ENCODE measurements at places on chromosomes 13 and 19.

- no peak for DNase-seq
These were observed 184.7 kb downstream of the PCCA start for GRCh38 chr13:100273552-100273951.

DNA sequence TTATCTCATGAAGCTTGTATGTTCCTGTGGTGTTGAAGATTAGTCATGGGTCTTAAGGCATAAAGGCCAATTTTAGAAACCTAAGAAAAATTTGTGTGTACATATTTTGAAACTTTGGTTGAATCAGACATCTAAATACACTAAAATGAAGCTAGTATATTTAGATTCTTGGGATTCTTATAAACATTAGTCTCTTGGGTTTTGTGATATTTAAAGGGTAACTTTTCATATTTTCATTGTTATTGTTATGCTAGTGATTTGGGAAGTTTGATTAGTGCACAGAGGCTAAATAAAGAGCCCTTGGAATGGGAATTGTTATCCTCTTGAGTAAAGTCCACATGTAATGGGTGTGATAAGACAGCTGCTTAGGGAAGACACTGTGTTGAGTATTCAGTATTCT, 24.5 kb downstream of the UBA2 start:
- no peak for DNase-seq

- no peak for DNase-seq
These were observed 255.1 kb upstream of the SOX21 start for GRCh38 chr13:94967183-94968039.

DNA sequence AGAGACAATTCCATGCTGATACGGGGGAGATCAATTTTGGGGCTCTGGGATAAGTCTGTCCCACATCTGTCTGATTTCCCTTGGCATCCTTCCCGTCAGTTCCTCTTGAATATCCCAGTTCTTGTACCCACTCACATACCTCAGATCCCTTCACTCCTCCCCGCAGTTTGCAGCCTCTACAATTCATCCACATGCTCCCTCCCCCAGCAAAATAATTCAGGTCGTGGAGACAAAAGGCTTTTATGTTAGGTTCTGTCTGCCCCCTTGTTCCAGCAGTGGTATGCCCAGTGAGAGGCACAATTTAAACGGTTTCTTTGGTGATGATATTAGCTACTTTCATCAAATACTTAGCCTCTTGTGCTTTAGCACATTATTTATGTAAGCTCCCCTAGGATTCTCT, 9.6 kb downstream of the RPS16 start:
- DNase-seq: no peak

- no peak for DNase-seq
These were observed 6.6 kb downstream of the FSTL3 start for GRCh38 chr19:682678-683320.

DNA sequence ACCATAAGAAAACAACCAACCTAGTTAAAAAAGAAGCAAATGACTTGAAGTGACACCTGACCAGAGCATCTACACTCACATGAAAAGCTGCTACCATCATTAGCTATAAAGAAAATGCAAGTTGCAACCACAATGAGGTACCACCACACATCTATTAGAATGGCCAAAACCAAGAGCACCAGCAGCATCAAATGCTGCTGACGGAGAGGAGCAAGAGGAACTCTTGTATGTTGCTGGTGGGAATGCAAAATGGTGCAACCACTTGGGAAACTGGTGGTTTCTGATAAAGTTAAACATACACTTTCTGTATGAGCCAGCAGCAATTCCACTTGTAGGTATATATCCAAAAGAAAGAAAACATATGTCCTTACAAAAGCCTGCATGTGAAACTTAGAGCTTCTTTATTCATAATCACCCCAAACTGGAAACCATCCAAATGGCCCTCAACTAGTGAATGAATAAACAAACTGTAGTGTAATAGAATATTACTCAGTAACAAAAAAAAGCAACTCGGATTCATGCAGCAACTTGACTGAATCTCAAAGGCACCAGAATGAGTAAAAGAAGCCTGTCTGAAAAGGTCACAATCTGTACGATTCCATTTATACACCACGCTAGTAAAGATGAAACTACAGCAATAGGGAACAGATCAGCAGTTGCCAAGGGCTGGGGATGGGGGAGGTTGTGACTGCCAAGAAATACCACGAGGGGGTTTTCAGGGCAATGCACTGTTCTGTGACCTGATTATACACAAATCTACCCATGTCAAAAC, 60.9 kb upstream of the RANBP3 start:
- DNase-seq: no peak

DNA sequence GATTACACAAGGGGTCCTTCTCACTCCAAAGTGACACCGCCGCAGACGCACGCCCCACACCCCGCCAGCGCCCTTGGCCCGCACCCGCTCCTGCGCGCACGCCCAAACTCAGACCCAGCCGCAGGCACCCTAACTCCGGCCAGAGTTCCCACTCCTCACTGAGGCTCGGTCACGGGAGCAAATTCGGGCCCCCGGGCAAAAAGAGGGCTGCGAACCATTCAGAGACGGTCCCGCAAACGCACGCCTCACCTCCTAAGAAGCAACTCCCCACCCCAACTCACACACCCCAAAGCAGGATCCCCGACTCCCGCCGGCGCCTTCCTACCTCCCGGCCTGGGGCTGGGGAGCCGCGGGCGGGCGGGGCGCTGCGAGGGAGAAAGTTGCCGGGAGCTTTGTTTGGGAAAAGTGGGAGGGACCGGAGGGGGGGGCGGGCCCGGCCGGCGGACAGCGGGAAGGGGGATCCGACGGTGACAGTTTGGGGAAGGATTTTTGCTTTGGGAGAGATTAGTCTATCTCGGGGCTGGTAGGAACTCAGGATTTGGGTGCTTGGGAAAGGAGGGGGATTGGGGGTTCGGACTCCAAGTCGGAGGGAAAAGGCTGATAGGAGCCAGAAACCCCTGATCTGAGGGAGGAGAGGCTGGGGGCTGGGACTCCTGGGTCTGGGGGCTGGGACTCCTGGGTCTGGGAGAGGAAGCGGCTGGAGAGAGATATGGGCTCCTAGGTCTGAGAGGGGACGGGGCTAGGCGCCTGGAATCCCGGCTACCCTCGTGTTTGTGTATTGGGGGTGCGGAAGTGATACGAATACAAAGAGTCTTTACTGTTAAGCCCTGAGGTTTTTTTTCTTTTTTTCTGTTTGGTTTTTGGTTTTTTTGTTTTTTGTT, at the start of gene TEAD2:
Gene TEAD2 (minus strand): TSS at position 369 of the 881 bp plus-strand sequence. CDS start 2,341 bp downstream, outside the sequence.
- peak; percentile 11 for DNase-seq

DNA sequence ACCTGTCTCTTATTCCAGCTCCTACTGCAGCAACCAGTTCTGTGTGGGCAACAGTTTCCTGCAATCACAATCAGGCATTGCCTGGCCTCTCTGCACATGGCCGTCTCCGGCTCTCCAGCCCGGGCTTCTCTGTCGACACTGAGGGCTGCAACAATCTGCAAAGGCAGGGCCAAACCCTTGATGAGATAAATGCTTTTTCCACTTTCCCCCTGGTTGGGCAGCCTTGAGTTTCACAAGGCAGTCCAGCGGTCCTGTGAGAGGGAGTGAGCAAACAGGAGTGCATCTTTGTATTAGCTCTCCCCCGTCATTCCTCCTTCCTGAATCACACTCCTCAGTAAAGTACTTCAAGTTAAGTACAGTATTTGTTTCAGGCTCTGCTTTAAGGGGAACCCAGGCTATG, 40.7 kb upstream of the VWA8 start:
- DNase-seq: no peak

DNA sequence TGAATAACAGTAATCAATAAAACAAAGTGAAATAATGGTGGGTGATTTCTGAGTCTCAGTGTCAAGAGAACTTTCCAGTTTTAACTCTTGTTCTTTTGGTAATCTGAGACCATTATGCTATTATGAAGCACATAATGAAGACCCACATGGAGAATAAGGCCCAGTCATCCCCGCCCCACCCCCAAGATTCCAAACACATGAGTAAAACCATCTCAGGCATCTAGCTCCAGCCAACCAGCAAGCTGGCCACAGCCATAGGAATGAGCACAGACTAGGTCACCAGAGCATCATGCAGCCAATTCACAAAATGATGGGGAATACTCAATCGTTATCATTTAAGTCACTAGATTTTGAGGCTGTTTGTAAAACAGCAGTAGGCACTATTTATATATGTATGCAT, 1769.0 kb upstream of the PCDH20 start:
- no peak for DNase-seq

- no peak for DNase-seq
These were observed 30.3 kb upstream of the PDCD5 start for GRCh38 chr19:32550666-32551065.

GRCh38 chr13:84439108-84439507, 556.8 kb upstream of the SLITRK1 start:
- DNase-seq: no peak

- no peak for DNase-seq
These were observed 17.8 kb downstream of the KCTD15 start for GRCh38 chr19:33814181-33815165.

DNA sequence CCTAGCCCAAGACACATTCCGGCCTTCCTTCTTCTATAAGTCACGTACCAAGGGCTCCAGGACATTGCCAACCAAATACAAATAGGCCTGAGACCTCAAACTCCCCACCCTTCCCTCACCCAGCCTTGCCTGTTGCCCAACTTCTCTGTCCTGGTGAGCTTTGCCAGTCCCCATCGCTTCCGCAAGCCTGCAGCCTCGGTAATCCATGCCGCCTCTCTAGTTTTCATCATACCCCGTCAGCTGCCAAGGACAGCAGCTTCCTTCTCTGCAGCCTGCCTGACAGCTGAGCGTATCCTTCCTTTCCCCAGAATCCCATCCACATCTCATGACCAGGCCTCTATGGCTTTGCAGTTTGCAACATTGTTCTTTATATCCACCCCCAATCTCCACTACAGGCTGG, 36.6 kb upstream of the POMP start:
- DNase-seq: no peak

DNA sequence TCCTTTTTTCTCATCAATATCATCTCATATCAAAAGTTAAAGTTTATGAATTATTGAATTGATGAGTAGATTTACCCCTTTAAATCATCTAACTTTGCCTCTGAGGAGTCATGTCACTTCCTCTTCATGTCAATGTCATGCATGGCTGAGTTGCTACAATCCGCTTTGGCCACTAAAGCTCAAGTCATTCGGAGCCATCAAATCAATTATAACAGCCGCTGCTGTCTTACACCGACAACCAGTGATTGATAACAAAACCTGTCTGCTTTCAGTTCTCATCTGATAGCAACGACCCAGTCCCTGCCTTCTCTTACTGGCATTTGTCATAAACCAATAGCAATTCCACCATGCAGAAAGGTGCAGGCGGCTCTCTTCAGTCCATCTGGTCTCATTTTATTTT, 429.3 kb downstream of the DIAPH3 start:
- no peak for DNase-seq

DNA sequence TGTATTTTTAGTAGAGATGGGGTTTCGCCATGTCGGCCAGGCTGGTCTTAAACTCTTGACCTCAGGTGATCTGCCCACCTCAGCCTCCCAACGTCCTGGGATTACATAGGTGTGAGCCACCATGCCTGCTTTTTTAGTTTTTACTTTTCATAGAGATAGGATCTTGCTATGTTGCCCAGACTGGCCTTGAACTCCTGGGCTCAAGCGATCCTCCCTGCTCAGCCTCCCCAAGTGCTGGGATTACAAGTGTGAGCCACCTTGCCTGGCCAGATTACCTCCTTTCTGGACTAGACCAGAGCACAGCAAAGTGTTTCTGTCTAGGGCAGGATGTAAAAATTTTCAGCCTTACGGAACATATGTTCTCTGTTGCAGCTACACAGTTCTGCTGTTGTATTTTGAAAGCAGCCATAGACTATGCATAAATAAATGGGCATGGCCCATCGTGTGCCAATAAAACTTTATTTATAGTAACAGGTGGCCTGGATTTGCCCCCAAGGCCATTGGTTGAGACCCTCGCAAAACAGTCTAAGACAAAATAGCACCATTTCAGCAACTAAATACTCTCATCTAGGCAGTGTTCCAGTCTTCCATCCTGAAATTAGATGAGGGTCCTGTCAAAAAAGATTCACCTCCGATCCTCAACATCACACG, 36.0 kb downstream of the GNG7 start:
- no peak for DNase-seq

- DNase-seq: no peak
These were observed 422.6 kb downstream of the ITGBL1 start for GRCh38 chr13:101875091-101875490.

GRCh38 chr19:42203700-42204099, 13.8 kb downstream of the DEDD2 start:
- no peak for DNase-seq

DNA sequence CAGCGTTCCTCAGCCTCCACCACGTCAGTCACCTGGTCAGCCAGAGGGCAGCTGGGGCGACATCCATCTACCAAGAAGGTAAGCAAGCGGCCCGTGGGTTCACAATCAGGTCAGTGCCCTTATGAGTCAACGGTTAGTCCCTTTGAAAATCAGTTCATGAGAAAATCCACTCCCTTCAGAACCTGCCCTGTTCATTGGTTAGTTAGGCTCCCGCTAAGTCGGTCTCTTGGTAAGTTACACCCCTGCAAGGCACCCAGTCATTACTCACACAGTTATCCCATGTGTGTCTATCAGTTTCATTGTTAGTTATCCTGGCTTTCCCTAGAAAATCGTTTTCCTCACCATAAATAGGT, 564 bp downstream of the SIGLECL1 start:
- DNase-seq: no peak

DNA sequence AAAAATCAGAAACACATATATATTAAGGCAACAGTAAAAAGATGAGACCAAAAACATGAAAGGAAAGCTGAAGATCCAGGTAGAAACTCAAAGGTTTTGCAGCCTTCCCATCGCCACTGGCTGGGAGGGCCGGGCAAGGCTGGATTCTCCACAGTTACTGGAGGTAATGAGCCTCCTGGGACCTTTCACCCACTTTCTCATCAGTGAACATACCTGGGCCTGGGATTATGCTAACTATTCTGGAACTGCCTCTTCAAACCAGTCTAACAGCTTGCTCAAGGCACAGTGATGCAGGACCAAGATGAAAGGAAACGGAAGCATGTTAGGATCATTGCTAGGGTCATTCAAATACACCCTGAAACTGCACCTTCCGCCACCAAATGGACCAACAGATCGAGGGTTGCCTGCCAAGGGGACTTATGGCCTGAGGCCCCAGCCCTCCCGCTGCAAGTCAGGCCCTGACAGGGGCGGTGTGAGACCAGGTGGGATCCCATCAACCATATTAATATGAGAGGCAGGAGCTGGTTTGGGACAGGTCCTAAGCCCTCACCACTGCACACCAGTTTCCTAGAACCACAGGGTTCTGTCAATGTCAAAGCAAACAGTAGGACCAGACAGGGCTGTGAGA, 28.4 kb upstream of the ATP12A start:
- no peak for DNase-seq

DNA sequence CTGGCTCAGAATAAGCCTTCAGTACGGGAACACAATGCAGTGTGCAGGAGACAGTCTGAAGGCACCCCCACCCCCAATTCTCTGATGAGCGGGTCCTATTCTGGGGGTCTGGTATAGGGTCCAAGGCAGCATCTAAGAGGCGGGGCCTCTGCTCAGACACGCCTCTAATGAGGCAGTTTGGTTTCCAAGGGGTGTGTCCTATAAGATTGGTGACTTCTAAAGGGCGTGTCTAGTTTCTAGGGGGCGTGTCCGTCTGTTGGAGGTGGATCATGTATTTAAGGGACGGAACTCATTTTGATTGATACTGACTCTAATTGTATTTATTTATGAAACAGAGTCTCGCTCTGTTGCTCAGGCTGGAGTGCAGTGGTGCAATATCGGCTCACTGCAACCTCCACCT, 8.7 kb downstream of the FIZ1 start:
- peak; percentile 7 for DNase-seq
